ENCODE measurements at places on chromosomes 3 and 15.

DNA sequence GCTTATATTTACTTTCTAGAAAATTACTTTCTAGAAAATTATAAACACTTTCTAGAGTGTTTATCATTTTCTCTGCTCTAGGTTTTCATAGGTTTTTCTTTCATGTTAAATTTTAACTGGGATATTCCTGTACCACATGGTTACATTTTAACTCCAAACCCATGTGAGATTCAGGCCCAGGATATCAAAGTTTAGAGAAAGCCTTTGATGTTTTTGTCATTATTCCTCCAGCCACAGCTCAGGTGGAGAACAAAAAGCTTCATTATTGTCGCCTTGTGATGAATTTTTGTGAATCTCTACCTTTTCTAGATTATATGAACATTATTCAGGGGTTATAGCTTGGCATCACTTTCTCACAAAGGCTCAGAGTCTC is 816.0 kb downstream of the SQOR start:
- DNase-seq: no peak

- DNase-seq: no peak
Observed at GRCh38 chr3:160941885-160942494, 163.2 kb downstream of the B3GALNT1 start.

DNA sequence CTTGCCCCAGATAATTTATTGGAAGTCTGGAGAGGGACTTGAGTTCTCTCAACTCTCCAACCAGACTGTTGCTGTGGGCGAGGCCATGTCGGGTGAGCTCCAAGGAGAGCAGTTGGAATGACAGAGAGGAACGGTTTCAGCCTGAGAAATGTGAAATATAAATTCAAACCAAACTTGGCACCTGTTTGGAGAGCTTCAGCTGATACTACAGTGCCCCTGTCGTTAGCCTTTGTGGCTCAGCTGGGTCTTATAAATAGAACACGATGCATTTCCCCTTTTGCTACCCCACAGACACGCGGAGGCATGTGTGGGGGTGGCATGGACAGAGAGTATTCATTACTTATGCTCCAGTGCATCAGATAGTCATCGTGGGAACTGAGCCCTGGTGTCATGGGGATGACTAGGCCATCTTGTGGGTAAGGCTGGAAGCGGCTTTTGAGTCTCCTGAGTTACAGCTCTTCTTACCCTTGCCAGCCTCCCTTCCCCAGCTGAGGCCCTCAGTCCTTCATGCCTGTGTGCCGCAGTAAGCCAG is 15.6 kb downstream of the SMAD3 start:
- no peak for DNase-seq

DNA sequence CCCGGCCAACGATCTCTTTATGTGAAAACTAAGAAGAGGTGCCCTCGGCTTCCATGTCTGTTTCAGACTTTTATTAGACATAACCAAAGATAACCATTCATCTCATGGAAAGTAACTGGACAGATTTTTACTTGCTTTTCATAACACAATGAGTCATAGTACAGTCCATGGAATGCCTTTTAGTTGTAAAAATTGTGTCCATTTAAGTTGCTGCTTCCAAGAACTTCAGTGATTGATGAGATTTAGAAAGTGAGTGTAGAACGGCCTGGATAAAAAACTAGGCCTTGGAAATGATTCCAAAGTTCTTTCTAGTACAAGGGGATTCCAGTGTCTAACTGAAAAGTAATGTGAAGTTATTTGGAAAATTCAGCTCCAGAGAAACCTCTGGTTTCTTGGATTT is 10.8 kb downstream of the EIF2AK4 start:
- no peak for DNase-seq
